Chondrocyte (in vitro differentiated cells): ENCODE measurements at places on chromosomes 13 and 19.
A peak's percentile ranks its signal among the peaks of the same experiment; 100 is the strongest.

DNA sequence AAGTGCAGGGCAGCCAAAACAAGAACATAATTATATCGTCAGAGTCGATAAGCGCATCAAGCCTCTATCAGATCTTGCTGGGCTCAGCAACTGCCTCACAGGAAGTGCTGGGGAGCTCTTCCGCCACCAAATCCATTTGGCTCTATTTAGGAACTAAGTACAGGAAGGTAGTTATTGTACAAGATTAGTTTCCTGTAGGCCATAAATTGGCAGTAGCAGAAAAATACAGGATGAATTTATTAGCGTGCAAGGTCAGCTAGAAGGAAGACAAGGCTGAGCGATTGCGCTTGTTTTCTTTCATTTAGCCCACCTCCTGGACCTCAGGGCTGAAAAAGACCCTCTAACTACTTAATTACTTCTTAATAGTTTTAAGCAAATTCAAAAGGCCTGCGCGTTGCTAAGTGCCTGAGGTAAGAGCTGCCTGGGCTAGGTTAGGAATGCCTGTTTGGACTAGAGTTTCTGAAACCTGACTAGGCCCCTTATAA lies 118.5 kb downstream of the IRS2 start:
- no peak for DNase-seq

DNA sequence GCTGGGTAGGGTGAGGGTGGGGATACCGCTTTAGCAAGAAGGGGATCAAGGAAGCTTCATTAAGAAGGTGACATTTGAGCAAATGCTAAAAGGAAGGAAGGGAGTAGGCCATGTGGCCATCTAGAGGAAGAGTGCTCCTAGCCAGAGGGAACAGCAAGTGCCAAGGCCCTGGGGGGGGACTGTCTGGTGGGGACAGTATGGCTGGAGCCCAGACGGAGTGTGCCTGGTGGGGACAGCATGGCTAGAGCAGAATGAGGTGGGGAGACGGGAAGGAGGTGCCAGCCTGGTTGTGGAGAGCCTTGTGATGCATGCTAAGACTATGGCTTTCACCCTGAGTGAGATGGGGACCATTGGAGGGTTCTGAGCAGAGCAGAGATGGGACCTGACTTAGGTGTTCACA lies 2.1 kb upstream of the TGFB1 start:
- DNase-seq, result no peak

GRCh38 chr13:99072941-99073340 lies 95.1 kb upstream of the DOCK9 start:
- DNase-seq, result no peak

DNA sequence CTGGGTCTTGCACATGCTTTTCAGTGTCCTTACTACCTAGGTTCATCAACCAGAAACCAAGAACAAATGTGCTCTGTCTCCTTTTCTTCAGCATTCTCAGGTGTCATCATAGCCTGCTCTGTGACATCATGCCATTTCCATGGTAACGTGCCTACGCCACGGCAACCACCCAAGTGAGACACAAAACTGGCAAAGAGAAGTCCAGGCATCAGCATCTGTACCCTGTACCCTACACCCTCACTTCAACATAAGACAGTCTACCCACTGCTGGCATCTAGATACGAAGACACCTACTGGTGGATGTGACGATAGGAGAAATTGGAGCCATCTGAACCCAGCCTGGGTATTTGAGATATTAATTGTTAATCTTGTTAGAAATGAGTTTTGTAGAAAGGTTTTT lies 13.3 kb downstream of the ZC3H4 start:
- DNase-seq, result no peak

GRCh38 chr13:76792731-76793347 lies 93.4 kb downstream of the KCTD12 start:
- DNase-seq, result no peak

- DNase-seq, result no peak
These were observed 13.8 kb downstream of the STK24 start for GRCh38 chr13:98563071-98563470.

GRCh38 chr19:42064432-42064831 lies 5.6 kb downstream of the GRIK5 start:
- no peak for DNase-seq

DNA sequence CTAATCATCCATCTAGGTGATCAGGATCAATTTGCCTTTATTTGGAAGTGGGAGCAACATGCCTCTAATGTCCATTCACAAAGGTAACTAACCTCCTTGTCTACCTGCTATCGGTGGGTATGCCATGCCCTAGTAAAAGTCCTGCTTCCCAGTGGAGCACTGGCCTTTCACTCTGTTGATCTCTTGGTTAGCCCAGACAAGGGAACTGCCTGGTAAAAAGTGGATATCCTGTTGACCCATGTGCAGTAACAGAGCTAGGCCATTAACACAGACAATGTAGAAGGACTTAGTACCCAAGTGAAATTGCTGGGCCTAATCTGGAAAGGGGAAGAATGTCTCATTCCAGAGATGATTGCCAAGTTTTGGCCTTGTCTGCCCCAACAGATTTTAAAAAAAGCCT lies 171.5 kb upstream of the CSNK1A1L start:
- no peak for DNase-seq

DNA sequence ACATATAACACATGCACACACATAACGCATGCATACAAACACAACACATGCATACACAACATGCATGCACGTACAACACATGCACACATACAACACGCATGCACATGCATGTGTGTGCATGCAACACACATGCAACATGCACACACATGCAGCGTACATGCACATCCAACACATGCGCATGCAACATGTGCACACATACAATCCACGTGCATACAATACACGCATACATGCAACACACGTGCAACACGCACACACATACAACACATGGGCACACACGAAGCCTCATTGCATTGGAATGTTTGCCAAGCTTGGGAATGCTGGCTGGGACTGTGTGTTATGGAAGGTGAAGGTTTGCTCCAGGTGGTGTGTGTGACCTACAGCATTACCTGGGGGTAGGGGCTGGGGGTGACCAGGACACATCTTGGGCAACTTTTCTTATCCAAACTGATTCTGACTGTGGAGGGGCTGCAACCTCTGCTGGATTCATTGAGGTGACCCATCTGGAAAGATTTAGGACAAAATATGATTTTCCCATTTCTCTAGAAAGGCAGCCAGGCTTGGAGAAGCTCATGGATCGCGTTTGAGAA lies 58.9 kb downstream of the SPACA7 start:
- no peak for DNase-seq

- peak; percentile 96 for DNase-seq
These were observed at the start of gene ZNF626 for GRCh38 chr19:20661150-20661819. TSS of gene ZNF626 (minus strand) at chr19:20661571. CDS start at chr19:20661446, 125 bp downstream.

DNA sequence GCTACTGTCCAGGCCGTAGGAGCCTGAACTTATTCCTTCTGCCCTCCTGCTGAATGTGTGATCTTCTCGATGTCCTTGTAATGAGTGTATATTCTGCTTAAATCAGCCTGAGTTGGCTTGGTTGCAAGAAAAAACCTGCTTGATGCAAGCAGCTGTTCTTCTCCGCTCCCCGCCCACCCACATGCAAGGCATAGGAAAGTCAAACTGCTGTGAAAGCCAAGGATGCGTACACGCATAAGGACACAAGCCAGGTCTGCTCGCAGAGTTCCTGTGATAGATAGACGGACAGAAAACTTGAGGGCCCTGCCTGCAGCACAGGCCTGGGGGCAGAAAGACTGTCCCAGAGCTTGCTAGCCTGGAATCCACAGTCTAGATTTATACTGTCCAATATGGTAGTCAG lies 101.1 kb downstream of the DNAJC15 start:
- DNase-seq, result no peak

DNA sequence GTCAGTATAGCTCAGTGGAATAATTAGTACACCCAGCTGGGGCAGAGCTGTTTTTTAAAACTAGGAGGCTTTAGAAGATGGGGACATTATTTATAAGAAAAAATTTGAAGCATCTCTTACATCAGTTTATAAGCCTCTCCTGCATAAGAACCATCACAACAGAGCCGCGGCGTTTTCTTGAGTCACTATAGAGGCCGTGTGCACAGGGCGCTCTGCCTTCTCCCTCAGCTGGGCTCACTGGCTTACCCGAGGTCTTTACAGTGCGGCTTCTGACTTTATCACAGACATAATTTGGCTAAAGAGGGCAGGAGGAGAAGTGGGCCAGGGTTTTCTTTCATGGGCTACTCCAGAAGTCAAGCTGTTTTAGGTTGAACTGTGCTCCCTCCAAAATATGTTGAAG lies 135.5 kb upstream of the RNF113B start:
- DNase-seq, result no peak

DNA sequence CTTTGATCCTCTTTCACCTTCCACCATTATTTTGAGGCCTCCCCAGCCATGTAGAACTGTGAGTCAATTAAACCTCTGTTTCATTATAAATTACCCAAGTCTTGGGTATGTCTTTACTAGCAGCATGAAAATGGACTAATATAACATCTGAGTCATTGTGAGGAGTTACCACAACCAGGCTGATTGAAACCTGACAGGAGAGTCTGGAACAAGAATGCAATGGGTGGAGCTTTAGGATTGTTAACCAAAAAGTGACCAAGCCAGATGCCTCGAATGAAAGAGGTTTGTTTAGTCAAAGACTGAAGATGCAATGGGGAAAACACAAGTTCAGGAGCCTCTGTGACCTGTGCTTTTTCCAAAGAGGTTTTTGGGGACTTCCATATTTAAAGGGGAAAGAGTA lies 659.0 kb downstream of the SLITRK6 start:
- no peak for DNase-seq

DNA sequence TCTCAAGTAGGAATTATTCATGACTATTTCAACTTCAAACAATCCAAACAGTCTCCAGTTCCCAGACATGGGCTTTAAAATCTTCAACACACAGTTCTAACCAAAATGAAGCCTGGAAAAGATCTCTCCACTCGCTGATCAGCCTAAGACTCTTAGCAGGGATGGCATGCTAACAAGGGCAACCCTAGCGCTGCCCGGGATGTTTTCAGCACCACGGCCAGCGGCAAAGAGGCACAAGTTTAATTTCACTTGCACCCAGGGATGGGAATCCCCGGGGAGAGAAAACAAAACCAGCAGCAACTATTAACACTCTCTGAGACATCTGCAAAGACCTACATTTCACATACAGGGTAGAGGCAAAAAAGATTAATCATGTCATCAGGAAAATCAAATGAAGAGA lies 43.0 kb downstream of the CACNA1A start:
- no peak for DNase-seq

DNA sequence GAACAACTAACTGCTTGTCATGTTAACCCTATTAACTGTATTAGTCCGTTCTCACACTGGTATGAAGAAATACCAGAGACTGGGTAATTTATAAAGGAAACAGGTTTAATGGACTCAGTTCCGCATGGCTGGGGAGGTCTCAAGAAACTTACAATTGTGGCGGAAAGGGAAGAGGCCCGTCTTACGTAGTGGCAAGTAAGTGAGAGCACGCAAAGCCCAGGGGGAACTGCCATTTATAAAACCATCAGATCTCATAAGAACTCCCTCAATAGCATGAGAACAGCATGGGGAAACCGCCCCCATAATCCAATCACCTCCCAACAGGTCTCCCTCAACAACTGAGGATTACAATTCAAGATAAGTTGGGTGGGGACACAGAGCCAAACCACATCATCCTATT lies 34.7 kb downstream of the PHF11 start:
- DNase-seq, result no peak

DNA sequence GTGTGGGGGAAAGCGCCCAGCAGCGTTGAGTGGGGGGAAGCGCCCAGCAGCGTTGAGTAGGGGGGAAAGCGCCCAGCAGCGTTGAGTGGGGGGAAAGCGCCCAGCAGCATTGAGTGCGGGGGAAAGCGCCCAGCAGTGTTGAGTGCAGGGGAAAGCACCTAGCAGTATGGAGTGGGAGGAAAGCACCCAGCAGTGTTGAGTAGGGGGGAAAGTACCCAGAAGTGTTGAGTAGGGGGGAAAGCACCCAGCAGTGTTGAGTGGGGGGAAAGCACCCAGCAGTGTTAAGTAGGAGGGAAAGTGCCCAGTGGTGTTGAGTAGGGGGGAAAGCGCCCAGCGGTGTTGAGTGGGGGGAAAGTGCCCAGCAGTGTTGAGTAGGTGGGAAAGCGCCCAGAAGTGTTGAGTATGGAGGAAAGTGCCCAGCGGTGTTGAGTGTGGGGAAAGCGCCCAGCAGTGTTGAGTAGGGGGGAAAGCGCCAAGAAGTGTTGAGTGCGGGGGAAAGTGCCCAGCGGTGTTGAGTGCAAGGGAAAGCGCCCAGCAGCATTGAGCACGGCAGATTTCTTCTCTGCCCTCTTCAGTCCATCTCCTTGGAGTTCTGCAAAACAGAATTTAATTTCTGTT lies 138.4 kb downstream of the ATP11A start:
- no peak for DNase-seq

- DNase-seq, result no peak
These were observed 413.2 kb downstream of the MZT1 start for GRCh38 chr13:72314210-72314609.

DNA sequence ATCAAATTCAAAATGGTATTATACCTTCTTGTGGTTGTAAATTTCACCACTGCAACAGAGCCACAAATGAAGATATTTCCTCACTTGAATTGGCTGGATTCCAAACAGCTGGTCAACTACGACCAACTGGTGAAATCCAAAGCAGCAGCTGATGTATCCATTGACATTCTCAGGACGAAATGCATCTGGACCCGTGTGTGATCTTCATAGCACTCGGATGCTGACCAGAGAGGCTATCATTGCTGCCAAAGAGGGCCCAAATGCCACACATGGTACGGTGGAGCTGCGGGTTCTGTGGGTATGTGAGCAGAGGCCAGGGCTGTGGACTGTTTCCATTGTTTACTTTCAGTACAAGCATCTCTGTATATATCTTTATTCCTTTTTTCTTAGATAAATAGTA lies 25.6 kb upstream of the PCCA start:
- no peak for DNase-seq

GRCh38 chr19:53409505-53410204 lies 14.7 kb downstream of the ZNF765 start:
- DNase-seq, result no peak

DNA sequence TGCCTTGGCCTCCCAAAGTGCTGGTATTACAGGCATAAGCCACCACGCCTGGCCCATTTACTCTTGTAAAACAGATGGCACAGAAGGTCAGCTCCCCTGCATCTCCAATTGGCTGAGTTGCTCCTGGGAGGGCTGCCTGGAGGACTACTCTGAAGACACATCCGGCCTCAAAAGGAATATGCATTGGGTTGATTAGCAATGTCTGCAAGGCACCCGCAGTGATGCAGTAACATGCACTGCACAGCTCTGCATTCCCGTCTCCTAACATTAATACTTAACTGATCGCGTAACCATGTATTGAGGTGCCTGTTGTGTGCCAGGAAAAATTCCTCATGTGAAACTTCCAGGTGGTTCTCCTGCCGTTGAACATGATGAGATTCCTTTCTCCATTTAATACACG lies 5.0 kb downstream of the ELAVL3 start:
- DNase-seq, result no peak

GRCh38 chr13:51838240-51838846 lies 6.6 kb downstream of the TMEM272 start:
- no peak for DNase-seq

- no peak for DNase-seq
These were observed 158.7 kb downstream of the FLT1 start for GRCh38 chr13:28336193-28336657.

GRCh38 chr13:41562541-41563178 lies 105.3 kb downstream of the RGCC start:
- DNase-seq, result no peak

GRCh38 chr13:33550885-33551284 lies 265.3 kb upstream of the STARD13 start:
- DNase-seq, result no peak

- no peak for DNase-seq
These were observed 648.0 kb downstream of the DACH1 start for GRCh38 chr13:71218960-71219359.
